ENCODE measurements at places on chromosomes 7 and 10. TPM values are rescaled to one million over a fixed set of nuclear protein-coding genes. Genes with fewer than 3 reads are reported as not detected.

GRCh38 chr10:128047991-128048818, 78.0 kb downstream of the MKI67 start:
- no peak overlapping the region for H3K4me3 ChIP-seq
- H3K27ac ChIP-seq, result no peak overlapping the region
- H3K36me3 ChIP-seq, result no peaks in the 10 kb centered on the region
- no peak for DNase-seq

- H3K36me3 ChIP-seq, result no peaks in the 10 kb centered on the region
- no peaks in the 10 kb centered on the region for H3K27me3 ChIP-seq
- H3K4me3 ChIP-seq, result no peak overlapping the region
- no peak for DNase-seq
- no peak overlapping the region for H3K27ac ChIP-seq
These were observed 58.9 kb downstream of the COL17A1 start for GRCh38 chr10:104026762-104027161.

DNA sequence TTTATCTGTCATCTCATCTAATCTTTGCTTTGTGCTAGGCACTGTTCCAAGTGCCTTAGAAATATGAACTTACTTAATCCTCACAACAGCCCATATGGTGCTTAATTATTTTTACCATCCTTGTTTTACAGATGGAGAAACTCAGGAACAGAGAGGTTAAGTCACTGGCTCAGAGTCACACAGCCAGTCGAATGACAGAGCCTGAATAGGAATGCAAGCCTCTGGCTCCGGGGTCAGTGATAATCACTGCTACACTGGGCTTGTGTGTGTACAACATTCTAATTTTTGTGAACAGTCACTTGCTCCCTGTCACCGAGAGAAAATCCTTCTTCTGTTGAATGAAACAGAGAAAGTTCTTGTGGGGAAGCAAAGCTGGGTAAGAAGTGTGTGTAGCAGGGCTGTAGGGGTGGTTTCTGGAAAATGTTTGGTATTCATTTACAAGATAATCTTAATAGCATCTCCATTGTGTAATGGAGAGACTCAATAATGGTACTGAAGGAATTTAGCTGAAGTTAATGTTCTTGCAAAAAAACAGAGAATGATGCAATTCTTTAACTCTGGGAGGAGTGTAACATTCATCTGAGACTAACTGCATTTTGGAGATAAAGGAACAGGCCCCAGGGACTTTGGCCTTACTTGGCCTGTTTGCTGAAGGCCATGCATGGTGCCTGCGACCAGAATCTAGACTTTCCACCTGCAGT, 290.6 kb downstream of the FRMD4A start:
- peaks cover 7% of the 10 kb centered on the region for H3K4me1 ChIP-seq
- no peaks in the 10 kb centered on the region for H3K27me3 ChIP-seq
- no peak overlapping the region for H3K4me3 ChIP-seq
- H3K27ac ChIP-seq, result no peak overlapping the region

PDZD7 gene
- total RNA-seq, result 2.3 TPM
